Activated CD8-positive, alpha-beta memory T cell treated with anti-CD3 and anti-CD28 coated beads, Interleukin-2, amount 10 ng/mL, durations not matched to agents 7 days and 5 days (primary cell): ENCODE measurements at places on chromosomes 5 and 9. TPM values are rescaled to one million over a fixed set of nuclear protein-coding genes. Genes with fewer than 3 reads are reported as not detected.
A peak's percentile ranks its signal among the peaks of the same experiment; 100 is the strongest.

The SLC45A2 gene
- not detected for total RNA-seq

The RLN1 gene
- total RNA-seq, result 1.0 TPM

- no peak for DNase-seq
Observed at GRCh38 chr9:132990781-132991180, 12.3 kb downstream of the GFI1B start.

GRCh38 chr9:125431741-125432271 lies 170.2 kb downstream of the GAPVD1 start:
- no peak for DNase-seq

DNA sequence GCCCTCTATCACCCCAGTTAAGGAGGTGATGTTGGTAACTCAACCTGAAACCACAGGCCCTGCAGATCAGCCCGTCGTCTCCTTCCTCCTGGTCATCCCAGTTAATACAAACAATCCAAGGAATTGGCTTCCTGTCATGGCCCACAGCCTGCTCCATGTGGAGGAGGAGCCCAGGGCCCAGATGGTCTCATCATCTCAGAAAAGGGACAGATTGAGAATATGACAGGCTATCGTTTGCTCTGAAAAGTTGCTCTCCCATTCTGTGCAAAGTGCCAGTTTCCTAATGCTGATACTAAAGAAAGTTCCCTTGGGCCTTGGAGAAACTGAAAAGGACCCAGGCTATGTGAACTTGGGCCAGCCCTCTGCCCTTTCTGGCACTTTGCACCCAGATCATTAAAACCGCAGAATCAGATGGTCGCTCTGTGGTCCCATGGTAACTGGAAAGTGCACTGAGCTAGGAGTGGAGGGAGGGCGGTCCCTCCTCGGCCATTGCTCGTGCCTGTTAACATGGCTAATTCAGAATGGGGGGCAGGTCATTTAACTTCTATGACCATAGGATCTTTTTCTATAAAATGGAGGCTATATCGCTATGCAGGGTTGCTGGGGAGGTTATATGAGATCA lies 675 bp upstream of the SPAAR start:
- no peak for DNase-seq

GRCh38 chr5:1199649-1200494 lies 1.5 kb upstream of the SLC6A19 start:
- no peak for DNase-seq

GRCh38 chr9:79572608-79573411 lies 1.0 kb downstream of the TLE4 start:
- peak; percentile 70 for DNase-seq

- no peak for DNase-seq
Observed at GRCh38 chr5:16546732-16547131, 70.1 kb downstream of the RETREG1 start.

DNA sequence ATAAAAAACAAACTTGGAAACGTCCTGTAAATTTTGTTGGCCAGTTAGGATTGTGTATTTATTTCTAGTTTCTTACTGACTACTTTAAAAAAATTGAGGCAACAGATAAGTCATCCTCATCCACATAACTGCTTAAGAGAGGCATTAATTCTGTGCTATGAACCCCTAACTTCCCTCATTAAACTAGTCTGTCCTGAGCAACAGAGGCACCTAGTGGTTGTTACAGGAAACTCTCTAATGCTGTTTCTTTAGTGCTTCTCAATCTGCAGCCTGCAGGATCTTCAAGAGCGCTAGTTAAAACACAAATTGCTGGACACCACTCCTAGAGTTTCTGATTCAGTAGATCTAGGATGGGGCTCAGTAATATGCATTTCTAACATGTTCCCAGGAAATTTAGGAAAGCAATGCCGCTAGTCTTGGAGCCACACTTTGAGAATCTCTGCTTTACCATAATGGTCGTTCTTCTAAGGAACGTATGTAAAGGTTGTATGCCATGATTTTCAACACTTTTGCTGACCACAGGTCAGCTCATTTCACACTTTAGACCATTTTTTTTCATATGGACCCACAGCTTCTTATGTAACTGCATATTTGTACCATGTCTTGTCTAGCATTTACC lies 410.1 kb upstream of the SMARCA2 start:
- no peak for DNase-seq

- DNase-seq, result no peak
Observed at GRCh38 chr9:134225186-134225585, 60.8 kb upstream of the RNU6ATAC start.

DNA sequence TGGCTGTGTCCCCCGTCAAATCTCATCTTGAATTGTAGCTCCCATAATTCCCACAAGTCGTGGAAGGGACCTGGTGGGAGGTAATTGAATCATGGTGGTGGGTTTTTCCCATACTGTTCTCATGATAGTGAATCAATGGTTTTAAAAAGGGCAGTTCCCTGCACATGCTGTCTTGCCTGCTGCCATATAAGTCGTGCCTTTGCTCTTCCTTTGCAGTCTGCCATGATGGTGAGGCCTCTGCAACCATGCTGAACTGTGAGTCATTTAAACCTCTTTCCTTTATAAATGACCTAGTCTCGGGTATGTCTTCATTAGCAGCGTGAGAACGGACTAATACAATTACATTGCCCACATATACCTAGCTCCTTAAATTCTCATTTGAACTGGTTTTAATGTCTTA lies 353.0 kb upstream of the KLF4 start:
- DNase-seq, result no peak

DNA sequence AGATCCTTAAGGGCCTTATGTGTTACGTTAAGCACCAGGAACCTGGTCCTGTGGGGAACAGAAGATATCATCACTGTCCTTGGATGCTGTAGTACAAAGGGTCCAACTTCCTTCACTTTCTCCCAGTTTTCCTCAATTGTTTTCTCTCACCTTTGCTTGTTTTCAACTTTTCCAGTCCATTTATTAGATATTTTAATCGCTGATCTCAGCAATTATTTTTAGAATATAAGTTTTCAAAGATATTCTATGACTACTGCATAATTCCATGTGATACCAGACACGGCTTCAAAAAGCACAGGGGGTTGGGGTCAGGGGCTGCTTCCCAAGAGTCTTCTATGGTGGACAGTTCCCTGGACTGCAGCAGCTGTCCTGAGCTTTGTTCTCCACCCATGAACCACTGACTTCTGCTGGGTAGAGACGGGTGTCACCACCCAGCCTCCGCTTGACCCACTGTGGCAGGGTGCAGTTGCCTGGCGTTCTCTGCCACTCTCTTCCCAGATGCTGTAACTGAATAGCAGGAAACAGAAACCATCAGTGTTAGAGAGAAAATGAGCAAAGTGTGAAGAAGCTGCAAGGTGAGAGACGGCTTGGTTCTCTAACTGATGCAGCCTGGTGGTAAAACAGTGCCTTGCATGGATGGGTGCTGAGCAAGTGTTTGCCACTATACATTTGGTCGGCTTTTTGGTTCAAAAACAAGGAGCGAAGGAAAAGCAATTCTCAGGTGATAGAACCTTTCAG lies 383.0 kb downstream of the RAB3C start:
- no peak for DNase-seq

GRCh38 chr9:32171339-32171738 lies 213.1 kb upstream of the ACO1 start:
- no peak for DNase-seq

GRCh38 chr9:92709240-92709639 lies 39.3 kb upstream of the IPPK start:
- DNase-seq, result no peak
